ENCODE measurements at places on chromosomes 3 and 15.

- no peak for DNase-seq
These were observed 17.1 kb downstream of the RBP1 start for GRCh38 chr3:139522421-139522820.

- DNase-seq, result no peak
These were observed 14.7 kb downstream of the GPD1L start for GRCh38 chr3:32121137-32121536.

DNA sequence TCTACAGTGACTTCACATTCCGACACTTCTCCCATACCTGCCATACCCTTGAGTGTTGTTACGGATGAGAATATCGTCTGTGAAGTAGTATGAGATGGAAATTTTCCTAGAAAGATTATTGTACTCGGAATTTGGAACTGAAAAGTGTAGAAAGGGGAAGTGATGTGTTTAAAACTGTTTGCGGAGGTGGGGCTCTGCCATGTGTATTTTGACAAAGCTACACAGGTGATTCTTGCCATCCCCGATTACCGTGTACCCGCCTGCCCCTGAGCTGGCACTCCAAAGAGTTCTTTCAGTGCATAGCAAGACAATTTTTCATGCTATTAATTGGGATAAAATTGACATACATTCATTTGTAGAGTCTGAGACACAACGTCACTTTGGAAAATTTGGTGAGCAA, 81.7 kb downstream of the OPA1 start:
- no peak for DNase-seq

GRCh38 chr3:187774185-187774789, 29.0 kb upstream of the BCL6 start:
- no peak for DNase-seq

GRCh38 chr15:68295014-68295805, 17.7 kb downstream of the FEM1B start:
- DNase-seq, result no peak

Data from stimulated activated CD8-positive, alpha-beta memory T cell treated with anti-CD3 and anti-CD28 coated beads, Interleukin-12 subunit alpha, Interleukin-12 subunit beta, amount 100 ng/mL, for 4 hours (primary cell).